ENCODE measurements at places on chromosomes 6 and 20.
A peak's percentile ranks its signal among the peaks of the same experiment; 100 is the strongest.

GRCh38 chr6:6610031-6610591 is 21.6 kb downstream of the LY86 start:
- DNase-seq, result peak; percentile 57

- no peak for DNase-seq
Measured at GRCh38 chr6:114941078-114941477, 598.3 kb upstream of the HS3ST5 start.

DNA sequence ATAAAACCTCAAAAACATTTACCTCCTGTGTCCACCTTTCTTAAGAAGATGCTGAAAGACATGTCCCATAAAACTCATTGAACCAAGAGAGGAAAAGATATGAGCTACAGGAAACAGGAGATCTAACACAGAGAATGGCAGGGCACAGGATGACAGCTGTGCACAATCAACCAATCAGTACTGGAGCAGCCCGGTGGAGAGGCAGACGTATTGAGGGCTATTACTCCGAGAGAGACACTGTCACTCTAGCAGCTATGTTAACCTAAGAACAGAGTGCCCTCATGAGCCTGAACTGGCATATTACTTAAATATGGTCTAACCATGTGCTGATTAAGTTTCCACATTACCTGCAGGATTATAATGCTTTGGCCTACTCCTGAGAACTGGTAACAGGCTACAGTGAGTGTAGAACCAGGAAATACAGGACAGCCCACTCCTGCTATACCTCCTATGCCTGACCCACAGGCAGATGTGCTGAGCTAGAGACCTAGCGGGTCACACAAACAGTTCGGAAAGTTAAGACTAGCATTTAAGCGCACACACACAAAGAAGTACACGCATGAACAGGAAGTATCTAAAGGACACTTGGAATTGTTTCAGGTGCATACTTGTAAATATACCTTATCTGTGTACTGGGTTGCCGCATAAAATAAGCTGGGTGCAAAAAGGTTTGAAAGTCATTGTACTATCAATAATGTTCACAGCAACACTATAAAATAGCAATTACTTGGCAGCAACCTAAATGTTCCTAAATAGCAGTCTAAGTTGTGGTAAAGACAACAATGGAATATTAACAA is 199.3 kb upstream of the SHLD1 start:
- no peak for DNase-seq

GRCh38 chr20:42067174-42067573 is 449.0 kb upstream of the CHD6 start:
- DNase-seq, result no peak

GRCh38 chr6:140490081-140490480 is 1115.6 kb upstream of the CITED2 start:
- DNase-seq, result no peak

DNA sequence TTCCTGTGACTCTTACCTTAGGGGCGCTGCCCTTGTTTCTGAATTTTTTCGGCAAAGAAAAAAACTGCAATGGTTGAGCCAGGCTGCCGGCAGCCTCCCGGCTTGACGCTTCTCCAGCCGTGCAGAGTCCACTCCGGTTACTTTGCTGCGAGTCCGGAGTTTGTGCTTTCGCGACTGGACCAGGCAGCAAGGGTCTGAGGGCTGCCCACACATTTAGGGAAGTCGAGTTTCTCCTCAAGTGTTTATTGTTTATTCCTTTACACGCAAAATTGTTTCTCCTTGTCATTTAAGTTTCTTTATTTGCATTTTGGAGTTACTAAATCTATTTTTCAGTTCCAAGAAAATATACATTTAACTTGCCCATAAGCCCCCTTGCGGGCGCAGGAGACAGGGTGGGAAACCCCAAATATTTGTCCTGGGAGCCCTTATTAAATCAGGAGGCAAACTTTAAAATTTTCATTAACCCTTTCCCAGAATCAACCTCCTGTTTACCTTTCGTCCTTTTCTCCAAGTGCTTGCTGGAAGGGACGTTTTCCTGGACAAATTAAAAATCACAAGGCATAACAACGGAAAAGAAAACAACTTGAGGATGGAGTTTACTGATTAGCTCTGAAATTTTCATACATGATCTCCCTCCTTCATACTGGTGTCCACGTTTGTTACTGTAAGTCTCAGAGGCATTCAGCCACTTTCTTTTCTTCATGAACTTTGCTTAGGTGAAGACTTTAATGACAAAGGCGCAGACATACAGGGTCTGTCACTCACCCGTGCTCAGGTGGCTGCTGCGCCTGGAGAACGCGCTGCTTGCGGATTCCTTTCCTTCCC is 1.7 kb upstream of the PDE10A start:
- no peak for DNase-seq

GRCh38 chr20:53738945-53739798 is 145.5 kb upstream of the ZNF217 start:
- DNase-seq, result no peak

- DNase-seq, result peak; percentile 74
Measured at GRCh38 chr6:137883400-137884148, 16.5 kb downstream of the TNFAIP3 start.

DNA sequence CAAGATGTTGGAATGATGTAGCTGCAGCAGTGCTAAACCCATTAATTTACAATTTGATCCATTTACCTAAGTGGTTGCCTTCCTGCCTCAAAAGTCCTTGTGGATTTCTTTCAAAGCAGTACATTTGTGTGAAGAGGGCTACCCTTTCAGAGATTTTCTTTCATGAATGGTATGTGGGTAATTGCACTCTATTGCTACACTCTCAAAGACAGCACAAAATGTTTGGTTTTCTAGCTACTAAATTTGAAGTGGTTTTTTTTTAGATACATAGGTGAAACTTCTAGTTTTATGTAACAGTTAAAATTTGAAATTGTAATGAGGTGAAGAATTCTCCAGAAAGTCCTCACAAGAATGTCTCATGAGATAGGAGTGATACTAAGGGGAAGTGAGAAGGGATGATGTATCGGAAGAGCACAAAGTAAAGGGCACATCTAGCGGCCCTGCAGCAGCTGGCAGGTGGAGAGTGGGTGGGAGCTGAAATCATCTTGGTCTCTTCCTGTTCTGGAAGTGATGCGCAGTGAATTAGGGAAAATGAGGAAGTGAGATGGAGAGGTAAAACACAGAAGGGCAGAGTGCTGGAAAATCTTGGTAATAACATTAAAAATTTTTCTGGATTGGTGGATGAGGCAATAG is 236.8 kb upstream of the MAN1A1 start:
- DNase-seq, result no peak

Data from central memory CD4-positive, alpha-beta T cell (primary cell).